ENCODE measurements at places on chromosomes 2 and 18.

DNA sequence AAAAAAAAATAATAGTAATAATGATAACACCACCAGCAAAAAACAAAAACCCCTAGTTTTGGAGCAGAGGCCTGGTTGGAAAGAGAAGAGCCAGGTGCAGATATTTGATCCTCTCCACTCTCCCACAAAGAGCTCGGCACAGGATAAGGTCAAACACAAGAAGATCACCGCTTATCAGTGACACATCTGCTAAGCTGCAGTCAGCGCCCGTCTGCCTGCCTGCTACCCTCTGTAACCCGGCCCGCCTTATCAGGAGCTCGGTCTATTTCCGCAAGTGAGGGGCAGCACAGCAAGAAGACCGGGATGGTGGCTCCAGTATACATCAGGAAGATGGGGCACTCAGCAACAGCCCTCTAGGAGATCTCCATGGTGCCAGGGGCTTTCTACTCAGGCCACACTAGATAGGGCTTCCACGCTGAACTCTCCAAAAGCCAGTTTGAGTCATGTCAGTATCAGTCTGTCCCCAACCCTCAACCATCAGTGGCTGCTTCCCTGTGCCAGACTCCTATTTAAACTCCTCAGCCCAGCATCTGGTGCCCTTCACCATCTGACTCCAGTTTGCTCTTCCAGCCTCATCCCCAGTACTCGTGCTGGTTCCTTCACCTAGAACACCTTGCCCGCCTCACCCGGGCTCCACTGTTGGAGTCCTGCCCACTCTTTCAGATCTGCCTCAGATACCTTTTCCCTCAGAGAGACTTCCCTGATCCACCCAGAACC lies 67.3 kb upstream of the PPP1CB start:
- peak; percentile 68 for DNase-seq

DNA sequence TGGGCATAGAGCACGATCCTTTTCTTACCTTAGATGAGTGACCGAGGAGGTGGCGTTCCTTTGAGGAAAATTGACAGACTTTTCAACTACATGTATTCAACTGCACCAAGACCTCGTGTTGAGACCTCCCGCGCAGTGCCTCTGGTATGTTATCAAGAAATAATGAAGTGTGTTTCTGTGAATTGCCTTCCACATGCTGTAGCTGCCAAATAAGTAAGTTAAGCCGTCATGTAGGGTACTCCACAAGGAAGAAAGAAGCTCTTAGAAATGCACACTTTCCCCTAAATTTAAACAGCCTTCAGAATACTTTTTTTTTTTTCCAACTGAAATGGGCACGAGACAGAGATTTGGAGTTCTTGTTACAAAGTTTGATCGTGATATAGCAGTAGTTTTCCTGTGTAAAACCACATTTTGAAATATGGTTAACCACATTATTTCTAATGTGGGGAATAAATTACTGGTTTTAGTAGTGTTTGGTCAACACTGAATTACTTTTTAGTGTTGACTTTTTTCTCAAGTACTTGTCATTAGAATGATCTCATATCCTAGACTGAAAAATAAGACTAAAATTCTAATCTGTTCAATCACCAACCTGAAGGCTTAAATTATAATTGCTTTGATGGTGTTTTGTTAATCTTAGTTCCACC lies 30.5 kb downstream of the PDK1 start:
- DNase-seq: no peak

GRCh38 chr2:9675415-9676351 lies 44.9 kb upstream of the YWHAQ start:
- DNase-seq: no peak

DNA sequence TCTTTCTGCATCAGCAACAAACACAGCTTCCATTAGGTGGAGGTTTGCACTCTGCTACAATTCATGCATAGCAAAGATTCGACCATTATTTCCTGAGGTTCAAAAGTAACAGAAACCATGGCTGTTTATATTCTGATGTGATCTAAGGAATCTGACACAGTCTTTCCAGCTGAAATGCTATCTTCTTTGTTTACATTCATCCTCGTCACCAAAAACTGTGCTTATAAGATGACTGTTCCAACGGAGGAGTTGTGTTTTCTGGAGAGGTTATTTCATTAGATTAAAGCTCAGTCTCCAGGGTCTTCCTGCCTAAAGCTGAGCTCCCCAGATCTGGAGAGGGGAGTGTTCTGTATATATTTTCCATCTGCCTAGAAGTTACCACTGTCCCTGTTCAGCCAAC lies 45.1 kb upstream of the LYPD6B start:
- no peak for DNase-seq

DNA sequence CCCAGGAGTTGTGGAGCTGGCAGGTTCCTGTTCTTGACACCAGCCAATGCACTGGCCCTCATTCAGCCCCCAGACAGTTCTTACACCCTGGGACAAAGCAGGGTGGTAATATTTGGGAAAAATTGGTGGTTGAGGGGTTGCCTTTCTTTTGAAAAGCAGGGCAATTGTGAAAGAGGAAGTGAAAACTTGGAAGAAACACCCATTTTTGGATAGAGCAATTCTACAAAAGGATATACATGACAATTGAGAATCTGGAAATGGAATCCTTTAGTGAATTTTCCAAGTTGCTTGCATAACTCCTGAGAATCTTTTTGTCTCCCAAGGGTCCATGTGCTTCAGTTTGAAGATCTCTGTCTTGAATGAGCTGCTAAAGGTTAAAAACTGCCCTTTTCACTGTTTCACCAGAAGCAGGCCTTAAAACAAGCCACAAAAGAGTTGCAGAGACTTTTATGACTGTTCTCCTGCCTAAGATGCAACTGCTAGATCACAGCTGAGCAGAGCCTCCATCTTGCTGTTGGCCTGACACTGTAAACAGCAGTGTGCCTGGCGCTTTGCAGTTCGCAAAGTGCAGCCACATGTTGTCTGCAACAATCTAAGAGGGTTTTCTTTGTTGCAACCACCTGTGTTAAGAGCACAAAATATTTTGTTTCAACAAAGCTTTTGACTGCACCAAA lies 11.8 kb downstream of the COL4A4 start:
- DNase-seq: no peak

DNA sequence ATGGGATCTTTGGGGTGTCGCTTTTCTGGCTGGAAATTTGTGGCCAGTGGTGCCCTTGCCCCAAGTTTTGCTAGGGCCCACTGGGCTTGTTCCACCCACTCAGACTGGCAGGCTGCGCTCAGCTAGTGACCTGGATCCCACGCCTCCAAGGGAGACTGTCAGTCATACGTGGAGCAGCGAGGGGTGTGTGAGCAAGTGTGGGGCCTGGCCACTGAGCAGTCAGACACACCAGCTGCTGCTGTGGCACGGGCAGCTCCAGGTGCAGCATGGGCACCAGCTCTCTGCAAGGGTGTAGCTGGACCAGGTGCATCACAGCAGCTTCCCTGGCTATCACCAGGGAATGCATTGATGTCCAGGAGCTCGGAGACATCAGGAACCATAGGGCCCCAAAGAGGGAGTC lies 327.0 kb downstream of the NR4A2 start:
- no peak for DNase-seq

- DNase-seq: no peak
These were observed 6.2 kb upstream of the EHD3 start for GRCh38 chr2:31227711-31228125.

DNA sequence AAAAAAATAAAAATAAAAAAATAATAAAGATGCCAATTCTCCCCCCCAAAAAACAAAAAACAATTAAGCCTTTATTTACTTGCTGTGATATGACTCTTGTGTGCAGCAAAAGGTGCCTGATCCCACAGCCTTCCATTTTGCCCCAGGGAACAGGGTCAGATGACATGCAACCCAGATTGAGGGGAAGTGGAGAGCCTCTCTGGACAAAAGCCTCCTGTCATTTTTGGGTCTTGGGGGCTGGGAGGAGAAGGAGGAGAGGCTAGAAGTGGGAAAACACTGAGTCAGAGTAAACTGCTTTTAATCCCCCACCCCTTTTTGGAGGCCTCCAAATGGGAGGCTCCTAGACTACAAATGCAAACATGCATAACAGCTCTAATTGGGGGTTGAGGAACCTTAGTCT lies 46.6 kb upstream of the SCG2 start:
- no peak for DNase-seq

DNA sequence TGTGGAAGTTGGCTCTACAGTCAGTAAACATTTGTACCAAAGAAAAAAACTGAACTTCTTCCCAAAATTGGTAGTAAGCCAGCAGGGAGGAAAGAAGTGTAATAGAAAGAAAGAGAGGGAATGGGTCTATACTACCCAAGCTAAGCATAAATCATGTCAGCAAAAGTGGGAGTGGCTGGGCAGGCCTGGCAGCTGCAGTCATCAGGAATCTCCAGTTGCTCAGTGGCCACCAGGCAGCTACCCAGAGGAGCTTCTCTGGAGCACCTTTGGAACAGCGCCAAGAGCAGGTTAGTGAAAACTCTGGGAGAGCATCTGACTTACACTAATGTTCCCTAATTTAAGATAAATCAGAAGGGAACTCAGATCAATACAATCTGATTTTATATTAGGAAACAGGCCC lies 14.3 kb downstream of the FRZB start:
- DNase-seq: peak; percentile 94

DNA sequence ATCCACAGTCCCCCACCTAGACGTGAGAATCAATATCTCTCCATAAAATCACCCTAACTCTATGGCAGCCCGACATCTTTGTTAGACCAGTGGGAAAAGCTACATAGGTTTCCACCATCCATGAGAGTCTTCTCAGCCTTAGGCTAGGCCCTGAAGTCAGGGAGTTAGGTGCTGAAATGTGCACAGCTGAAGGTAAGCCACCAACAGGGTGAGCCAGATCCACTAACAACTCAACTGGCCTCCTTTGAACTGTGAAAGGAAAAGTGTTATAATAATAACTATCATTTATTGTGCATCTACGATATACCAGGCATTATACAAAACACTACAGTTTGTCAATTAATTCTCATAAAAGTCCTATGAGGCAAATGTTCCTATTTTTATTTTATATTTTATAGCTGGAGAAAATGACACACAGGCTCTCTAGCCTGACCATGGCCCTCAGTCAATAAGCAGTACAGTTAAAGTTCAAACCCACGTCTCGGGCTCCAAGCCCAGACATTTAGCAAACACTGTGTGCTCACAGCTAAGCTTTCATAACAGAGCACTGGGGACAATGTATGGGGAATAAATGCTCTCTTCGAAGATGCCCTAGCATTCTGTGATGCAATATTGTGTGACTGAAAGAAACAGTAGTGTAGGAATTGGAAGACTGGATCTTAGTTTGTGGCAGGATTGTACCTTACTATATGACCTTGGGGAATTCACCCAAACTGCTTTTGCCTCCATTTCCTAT lies 11.2 kb upstream of the CYP27C1 start:
- no peak for DNase-seq

GRCh38 chr2:122863532-122863931 lies 1108.1 kb downstream of the TSN start:
- DNase-seq: no peak

GRCh38 chr2:151904807-151905206 lies 76.6 kb upstream of the ARL5A start:
- no peak for DNase-seq

GRCh38 chr18:32607816-32608215 lies 137.1 kb upstream of the GAREM1 start:
- no peak for DNase-seq

All from NCI-H510A (cell line).